AG08395 (cell line): ENCODE measurements at places on chromosomes 6 and 20.

GRCh38 chr20:51164731-51165130, 141.8 kb upstream of the KCNG1 start:
- no peak for DNase-seq

DNA sequence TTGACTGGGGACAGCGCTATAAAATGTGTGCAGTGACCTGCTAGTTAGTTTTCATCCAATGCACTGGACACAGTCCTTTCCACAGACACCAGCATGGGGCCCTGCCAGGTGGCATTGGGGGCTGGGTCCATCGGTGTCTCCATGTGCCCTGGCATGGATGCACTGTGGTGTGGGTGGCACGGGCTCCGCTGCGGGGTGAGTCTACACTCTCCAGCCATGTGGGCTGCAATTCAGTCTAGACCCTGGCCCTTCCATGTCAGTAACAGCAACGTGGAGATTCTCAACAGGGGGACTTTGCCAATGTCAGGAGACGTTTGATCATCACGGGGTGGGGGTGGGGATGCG, 100.0 kb downstream of the RAMACL start:
- DNase-seq, result no peak

DNA sequence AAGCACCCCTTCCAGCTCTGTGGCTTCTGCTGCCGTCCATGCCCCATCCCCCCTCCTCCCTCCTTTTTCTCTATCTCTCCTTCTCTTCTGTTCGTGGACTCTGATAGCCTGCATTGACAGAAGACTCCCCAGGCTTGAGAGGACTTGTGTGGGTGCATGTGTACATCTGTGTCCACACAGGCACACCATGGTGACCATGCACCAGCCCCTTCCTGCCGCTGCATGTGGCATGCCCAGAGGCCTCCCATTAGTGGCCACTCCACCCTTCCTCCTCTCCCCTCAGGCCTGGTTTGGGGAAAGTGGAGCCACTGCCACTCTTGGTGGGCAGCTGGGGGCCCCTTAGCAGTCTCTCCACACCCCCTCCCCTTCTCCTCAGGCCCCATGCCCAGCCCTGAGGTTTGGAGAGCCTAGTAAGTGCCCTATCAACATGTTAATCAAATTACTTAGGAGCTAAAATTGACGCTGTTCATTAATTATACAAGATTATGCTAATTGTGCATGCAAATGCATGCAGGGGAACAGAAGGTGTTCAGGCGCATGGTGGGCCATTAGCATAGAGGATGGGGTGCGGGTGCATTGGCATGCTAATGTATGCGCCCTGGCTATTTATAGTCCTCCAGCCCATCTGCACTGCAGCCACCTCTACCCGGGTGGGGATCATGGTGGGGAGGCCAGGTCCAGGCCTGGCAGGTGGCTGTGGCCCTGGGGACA, 45.9 kb downstream of the EBF4 start:
- DNase-seq, result no peak

GRCh38 chr20:61927193-61927825, 138.4 kb downstream of the TAF4 start:
- DNase-seq, result no peak

GRCh38 chr6:30542404-30542725, 13.9 kb downstream of the GNL1 start:
- DNase-seq, result no peak
